G401 (cell line): ENCODE measurements at places on chromosomes 7 and 10. TPM values are rescaled to one million over a fixed set of nuclear protein-coding genes. Genes with fewer than 3 reads are reported as not detected.

- no peak for DNase-seq
These were observed 191.1 kb downstream of the ZNF438 start for GRCh38 chr10:30840395-30841050.

DNA sequence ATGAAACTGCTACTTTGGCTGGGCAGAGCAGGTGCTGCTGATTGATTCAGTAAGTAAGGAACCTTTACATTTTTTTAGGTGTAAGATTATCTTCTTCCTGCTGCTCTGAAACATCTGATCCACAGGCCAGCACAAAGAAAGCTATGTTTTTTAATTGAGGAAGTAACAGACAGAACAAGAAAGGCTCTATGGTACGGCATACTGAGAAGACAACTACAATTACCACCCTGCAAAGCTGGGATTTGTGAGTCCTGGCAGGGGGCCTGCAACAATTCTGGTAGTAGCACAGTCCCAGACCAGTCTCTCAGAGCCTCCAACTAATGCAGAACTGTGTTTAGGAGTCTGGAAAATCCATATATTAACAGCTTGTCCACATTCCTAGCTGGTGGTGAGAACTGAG is 103.0 kb upstream of the LRRTM3 start:
- no peak for DNase-seq

SPDYE6 gene
- not detected in 2 replicates for total RNA-seq

GRCh38 chr7:40784176-40784575 is 649.4 kb downstream of the SUGCT start:
- no peak for DNase-seq

- DNase-seq = no peak
These were observed 84.3 kb upstream of the CACNA2D1 start for GRCh38 chr7:82527851-82528250.

TAS2R3 gene
- total RNA-seq = not detected in 2 replicates

INTS1 gene
- 96.8 and 104 TPM in 2 replicates for total RNA-seq

CYP3A7 gene
- total RNA-seq = not detected in 2 replicates

EPC1 gene
- total RNA-seq = 9.6 and 11.3 TPM in 2 replicates

FOXI2 gene
- not detected in 2 replicates for total RNA-seq

PAPOLB gene
- total RNA-seq = 0.34 TPM in 1 of 2 replicates, not detected in the other

GRCh38 chr10:57338823-57339558 is 928.7 kb downstream of the IPMK start:
- DNase-seq = peak; percentile 19

TMEM176A gene
- not detected in 2 replicates for total RNA-seq

KIF11 gene
- 18.6 and 39.8 TPM in 2 replicates for total RNA-seq

GRCh38 chr7:69696054-69696591 is 97.8 kb downstream of the AUTS2 start:
- no peak for DNase-seq

DNA sequence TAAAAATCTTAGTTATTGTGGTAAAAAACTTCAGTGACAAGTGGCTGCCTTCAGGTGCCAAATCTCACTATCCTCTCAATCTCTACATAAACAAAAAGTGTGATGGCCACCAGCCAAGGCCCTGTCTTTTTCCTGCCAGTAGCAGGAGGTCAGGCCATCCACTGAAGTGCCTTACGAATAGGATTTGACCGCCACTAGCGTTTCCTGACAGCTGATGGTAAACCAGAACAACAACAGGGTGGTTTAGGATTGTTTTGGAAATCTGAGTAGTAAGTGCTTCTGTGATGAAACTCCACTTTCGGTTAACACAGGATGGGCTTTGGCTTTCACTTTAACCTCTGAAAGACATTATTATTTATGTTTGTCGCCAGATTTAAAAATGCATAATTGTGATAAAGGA is 55.7 kb upstream of the OGDHL start:
- no peak for DNase-seq

PHKG1 gene
- total RNA-seq = not detected in 2 replicates

RAPGEF5 gene
- total RNA-seq = 3.4 and 3.6 TPM in 2 replicates

RADIL gene
- 7.3 and 14.8 TPM in 2 replicates for total RNA-seq

DNA sequence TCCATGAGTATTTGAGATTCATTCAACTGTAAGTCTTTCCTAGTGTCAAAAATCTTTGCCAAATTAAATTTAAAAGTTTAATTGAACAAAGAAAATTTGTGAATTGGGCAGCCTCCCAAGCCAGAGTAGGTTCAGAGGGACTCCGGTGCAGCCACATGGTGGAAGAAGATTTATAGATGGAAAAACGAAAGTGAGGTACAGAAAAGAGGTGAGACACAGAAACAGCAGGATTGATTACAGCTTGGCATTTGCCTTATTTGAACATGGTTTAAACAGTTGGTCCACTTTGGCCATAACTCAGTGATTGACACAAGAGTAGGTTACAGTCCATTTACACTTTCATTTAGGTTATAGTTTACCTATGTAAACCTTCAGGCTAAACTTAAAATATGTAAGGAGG is 465.8 kb downstream of the ARL4A start:
- no peak for DNase-seq

PNLIPRP3 gene
- total RNA-seq = not detected in 2 replicates

- DNase-seq = no peak
These were observed 401.9 kb downstream of the PARD3 start for GRCh38 chr10:34413214-34413613.

UFSP1 gene
- total RNA-seq = 2.5 and 3.6 TPM in 2 replicates

DNA sequence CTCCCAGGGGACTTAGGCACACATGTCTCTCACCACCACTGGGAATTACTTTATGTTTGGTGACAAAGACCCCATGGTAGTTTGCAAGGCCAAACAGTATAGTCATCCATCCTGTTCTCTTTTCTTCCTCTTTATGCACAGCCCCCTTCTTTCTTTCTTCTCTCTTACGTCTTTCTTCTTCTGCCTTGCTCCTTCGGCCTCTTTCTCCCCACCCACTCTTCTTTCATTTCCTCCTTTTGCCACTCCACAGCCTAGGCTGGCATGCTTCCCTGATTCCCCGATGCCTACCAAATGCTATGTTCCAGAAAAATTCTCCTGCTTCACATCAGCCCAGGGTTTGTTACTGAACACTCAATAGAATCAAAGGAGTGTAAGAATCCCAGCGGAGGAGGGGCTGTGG is 62.4 kb upstream of the MKLN1 start:
- no peak for DNase-seq
